Trophoblast cell (in vitro differentiated cells and primary cell): ENCODE measurements at places on chromosomes 4 and X.

DNA sequence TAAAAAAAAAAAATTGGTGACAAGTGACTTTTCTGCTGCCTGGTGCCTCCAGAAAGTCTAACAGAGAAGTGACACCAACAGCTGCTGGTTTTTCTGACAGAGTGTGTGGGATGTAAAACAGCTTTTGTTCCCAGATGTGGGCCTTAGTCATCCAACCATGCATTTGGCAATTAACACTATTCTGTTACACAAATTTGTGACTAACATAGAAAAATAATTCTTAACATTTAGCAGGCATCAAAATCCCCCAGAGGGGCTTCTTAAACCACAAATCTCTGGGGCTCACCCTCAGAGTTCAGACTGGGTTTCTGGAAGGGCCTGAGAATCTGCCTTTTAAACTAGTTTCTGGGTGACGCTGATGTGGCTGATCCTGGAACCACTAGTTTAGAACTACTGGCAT, 100.5 kb upstream of the PCDH7 start:
- H3K4me1 ChIP-seq = no peaks in the 10 kb centered on the region
- no peaks in the 10 kb centered on the region for H3K36me3 ChIP-seq
- no peak overlapping the region for H3K4me3 ChIP-seq
- H3K27me3 ChIP-seq = no peaks in the 10 kb centered on the region
- DNase-seq = no peak

GRCh38 chrX:6614506-6614905, 79.6 kb upstream of the VCX3A start:
- no peaks in the 10 kb centered on the region for H3K27me3 ChIP-seq
- H3K4me3 ChIP-seq = no peak overlapping the region
- H3K36me3 ChIP-seq = no peaks in the 10 kb centered on the region

GRCh38 chr4:38662522-38663089, 1.4 kb upstream of the KLF3 start:
- H3K4me3 ChIP-seq = peak overlapping the region; percentile 79
- no peak for DNase-seq
- H3K4me1 ChIP-seq = peaks cover 2% of the 10 kb centered on the region
- H3K36me3 ChIP-seq = no peaks in the 10 kb centered on the region
- peak overlapping the region; percentile 98 for H3K27ac ChIP-seq

DNA sequence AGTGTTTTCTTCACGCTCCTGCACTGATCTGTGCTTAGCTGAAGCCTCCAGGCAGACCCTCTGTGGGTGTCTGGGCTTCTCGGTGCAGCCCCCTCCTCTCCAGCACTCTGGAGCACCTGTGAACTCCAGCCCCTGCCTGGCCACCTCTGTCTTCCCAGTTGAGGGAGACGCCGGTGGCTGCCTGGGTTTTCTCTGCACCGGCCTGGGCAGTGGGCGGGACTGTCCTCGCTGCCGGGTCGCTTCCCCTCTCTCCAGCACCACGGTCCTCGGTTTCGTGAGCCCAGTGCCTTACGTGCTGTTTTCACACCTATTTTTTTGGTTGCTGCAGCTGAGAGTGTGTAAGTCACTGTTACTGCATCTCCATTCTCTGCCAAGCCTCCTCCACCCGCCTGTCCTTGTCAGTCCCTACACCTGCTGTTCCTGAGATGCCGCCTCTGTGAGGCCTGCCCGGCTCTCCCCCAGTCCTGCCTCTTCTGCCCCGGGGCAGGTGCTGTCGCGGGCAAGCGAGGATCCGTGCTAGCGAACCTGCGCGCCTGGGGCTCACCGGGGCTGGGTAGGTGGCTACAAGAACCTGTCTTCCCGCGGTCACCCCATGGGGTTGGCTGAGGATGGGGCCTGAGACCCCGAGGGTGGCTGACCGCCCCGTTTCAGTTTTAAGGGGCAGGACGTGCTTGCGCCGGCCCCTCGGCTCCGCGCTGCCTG, 2.4 kb upstream of the FGFRL1 start:
- H3K27ac ChIP-seq = no peak overlapping the region
- H3K36me3 ChIP-seq = peaks cover 6% of the 10 kb centered on the region
- H3K4me1 ChIP-seq = peaks cover 18% of the 10 kb centered on the region
- no peak overlapping the region for H3K4me3 ChIP-seq

- no peak overlapping the region for H3K27ac ChIP-seq
- DNase-seq = no peak
- no peak overlapping the region for H3K4me3 ChIP-seq
- no peaks in the 10 kb centered on the region for H3K27me3 ChIP-seq
Measured at GRCh38 chr4:6390356-6390755, 82.1 kb downstream of the PPP2R2C start.

GRCh38 chr4:41425650-41426049, 112.3 kb upstream of the LIMCH1 start:
- no peak for DNase-seq
- H3K27ac ChIP-seq = no peak overlapping the region
- H3K27me3 ChIP-seq = no peaks in the 10 kb centered on the region
- no peak overlapping the region for H3K4me3 ChIP-seq

DNA sequence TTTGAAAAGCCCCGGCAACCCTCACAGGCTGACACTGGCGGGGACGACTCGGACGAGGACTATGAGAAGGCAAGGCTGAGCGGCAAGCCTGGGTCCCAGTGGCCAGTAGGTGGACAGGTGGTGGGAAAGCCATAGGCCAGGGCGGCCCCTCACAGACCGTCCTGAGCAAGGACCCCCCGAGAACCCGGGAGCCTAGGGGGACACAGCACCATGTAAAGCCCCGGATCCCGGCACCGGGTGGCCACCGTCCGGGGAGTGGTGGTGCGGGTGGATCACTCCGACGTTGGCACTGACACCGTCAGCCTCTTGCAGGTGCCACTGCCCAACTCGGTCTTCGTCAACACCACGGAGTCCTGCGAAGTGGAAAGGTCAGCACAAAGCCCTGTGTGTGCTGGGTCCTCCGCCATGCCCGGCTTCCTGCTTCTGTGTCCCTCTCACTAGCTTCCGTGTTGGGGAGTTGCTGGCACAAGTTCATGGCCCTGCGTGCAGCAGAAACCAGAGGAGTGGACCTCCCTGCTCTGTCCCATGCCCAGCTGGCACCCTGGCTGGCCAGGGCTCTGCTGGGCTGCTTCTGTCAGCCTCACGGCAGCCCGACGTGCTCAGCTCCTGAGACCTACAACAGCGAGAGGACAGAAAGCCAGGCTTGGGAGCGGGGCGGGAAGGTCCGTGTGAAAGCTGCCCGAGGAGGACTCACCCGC, 11.9 kb upstream of the ADD1 start:
- peaks cover 83% of the 10 kb centered on the region for H3K36me3 ChIP-seq
- no peak overlapping the region for H3K4me3 ChIP-seq
- H3K27me3 ChIP-seq = no peaks in the 10 kb centered on the region
- H3K27ac ChIP-seq = no peak overlapping the region
- no peak for DNase-seq

GRCh38 chr4:89674876-89675459, 162.0 kb downstream of the SNCA start:
- H3K36me3 ChIP-seq = no peaks in the 10 kb centered on the region
- no peaks in the 10 kb centered on the region for H3K4me1 ChIP-seq
- DNase-seq = no peak
- no peaks in the 10 kb centered on the region for H3K27me3 ChIP-seq
- peak overlapping the region; percentile 19 for H3K27ac ChIP-seq

GRCh38 chr4:90152024-90152423, 24.8 kb downstream of the CCSER1 start:
- H3K27me3 ChIP-seq = no peaks in the 10 kb centered on the region
- H3K27ac ChIP-seq = no peak overlapping the region
- no peak for DNase-seq

- no peaks in the 10 kb centered on the region for H3K4me1 ChIP-seq
- no peak overlapping the region for H3K27ac ChIP-seq
- H3K4me3 ChIP-seq = no peak overlapping the region
- no peak for DNase-seq
- no peaks in the 10 kb centered on the region for H3K27me3 ChIP-seq
Measured at GRCh38 chrX:43805579-43805978, 76.7 kb downstream of the MAOB start.

DNA sequence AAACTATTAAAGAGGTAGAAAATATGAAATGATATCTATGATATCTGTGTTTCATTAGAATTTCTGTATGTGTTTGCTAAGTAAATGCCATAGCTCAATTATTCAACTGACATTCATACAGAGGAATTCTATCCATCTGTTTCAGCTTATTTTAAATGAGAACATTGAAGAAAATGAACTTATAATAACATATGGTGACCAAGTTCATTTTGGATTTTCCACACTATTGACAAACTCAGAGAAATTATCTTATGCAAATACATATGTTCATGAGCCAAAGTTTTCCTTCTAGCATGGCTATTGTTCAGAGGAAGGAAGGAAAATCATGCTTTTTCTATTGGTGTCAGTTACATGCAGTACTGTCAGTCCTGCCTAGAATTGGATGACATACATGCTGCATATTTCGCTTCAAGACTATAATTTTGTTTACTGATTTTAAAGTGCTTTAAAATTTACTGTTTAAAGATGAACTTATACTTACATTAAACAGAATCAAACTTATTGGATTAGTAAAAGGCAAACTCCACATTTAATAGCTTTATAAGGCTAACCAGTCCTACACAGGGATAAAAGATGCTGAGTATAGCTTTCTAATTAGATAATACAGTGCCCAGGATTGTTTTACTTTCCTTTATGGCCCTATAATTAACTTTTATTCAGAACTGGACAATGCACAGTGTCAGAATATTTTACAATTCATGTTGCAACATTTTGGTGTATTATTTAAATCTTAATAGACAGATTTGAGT, 646.2 kb downstream of the TRAM1L1 start:
- H3K27ac ChIP-seq = no peak overlapping the region
- no peaks in the 10 kb centered on the region for H3K4me1 ChIP-seq
- DNase-seq = no peak
- no peaks in the 10 kb centered on the region for H3K27me3 ChIP-seq
- no peak overlapping the region for H3K4me3 ChIP-seq

DNA sequence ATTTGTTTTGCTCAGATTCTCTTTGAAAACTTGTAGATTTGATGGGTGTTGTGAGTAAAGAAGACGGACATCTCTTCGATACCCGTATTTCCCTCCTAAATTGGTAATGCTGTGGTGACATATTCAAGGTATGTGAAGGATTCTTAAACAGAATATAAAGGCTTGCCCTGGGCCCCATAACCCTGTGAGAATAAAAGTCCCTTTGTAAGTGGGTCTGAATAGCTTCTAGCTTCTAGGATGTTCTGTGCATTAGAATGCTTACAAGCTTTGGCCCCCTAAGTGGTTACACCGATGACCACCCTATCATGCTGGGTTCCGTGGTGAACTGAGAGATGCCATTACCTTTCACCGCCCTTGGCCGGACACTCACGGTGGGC, 574 bp upstream of the MOB1B start:
- H3K27me3 ChIP-seq = no peaks in the 10 kb centered on the region
- H3K27ac ChIP-seq = peak overlapping the region; percentile 15
- peaks cover 12% of the 10 kb centered on the region for H3K36me3 ChIP-seq
- no peaks in the 10 kb centered on the region for H3K4me1 ChIP-seq
- DNase-seq = peak; percentile 2

DNA sequence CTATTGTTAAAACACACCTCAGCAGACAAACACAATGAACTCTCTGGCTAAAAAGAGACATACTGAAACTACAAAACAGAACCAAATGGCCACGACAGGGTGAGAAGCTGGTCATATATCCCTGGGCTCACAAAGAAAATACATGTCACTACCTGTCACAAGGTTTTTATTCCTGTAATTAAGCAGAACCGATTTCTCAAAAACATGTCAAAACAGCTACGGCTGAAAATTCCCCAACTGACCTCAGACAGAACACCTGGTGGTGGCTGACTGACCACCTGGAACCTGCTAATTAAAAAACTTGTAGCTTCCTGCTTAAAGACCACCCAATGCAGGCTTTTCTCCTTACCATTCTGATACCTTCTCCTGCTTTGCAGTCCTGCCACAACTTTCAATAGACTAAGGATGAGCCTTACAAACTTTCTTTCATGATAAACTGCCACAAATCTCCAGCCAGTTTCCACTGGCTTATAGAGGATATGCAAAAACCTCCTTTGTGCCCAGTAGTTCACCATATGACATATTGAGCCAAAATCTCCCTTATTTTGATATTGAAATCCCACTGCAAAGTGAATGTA, 571.9 kb downstream of the SPOCK3 start:
- no peak overlapping the region for H3K27ac ChIP-seq
- peaks cover 5% of the 10 kb centered on the region for H3K4me1 ChIP-seq
- DNase-seq = no peak
- no peaks in the 10 kb centered on the region for H3K27me3 ChIP-seq
- H3K36me3 ChIP-seq = no peaks in the 10 kb centered on the region

GRCh38 chrX:5733501-5733900, 495.2 kb downstream of the NLGN4X start:
- no peak overlapping the region for H3K27ac ChIP-seq
- DNase-seq = no peak
- no peak overlapping the region for H3K4me3 ChIP-seq
- H3K4me1 ChIP-seq = no peaks in the 10 kb centered on the region
- H3K27me3 ChIP-seq = no peaks in the 10 kb centered on the region

DNA sequence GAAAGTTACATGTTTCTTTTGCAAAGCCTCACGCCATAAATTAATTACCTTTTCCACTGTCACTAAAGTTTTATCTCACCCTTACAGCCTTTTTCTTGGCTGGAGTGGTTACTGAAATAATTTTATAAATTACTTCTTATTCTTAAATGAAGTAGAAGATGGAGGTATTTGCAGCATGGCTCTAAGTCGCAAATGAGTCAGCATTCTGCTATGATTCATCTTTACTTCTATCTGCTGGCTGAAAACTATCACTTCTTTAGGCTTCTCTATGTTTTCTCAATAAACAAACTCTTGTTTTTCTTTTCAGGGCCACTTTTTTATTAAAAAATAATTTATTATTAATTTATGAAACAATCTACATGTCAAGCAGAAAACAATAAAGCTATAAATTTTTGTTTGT, 210.2 kb upstream of the GYPA start:
- DNase-seq = peak; percentile 46

DNA sequence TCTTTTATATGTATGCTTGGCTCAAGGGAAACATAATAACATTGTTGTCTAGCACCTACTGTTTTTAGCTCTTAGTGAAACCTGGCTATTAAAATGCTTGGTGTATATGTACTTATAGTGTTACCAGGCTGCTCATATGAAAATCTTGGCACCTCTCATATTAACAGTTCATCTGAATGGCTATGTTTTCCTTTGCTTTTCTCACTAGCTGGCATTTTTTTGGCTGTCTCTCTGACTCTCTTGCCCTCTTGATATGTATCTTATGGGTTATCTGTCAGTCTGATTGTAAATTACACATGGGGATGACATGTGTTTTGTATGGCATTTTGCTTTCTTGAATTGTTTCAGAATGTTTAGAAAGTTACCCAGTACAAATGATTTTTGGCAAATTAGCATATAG, 158.0 kb downstream of the ARHGAP24 start:
- H3K4me1 ChIP-seq = no peaks in the 10 kb centered on the region
- H3K4me3 ChIP-seq = no peak overlapping the region
- no peaks in the 10 kb centered on the region for H3K27me3 ChIP-seq
- DNase-seq = no peak
- no peaks in the 10 kb centered on the region for H3K36me3 ChIP-seq

DNA sequence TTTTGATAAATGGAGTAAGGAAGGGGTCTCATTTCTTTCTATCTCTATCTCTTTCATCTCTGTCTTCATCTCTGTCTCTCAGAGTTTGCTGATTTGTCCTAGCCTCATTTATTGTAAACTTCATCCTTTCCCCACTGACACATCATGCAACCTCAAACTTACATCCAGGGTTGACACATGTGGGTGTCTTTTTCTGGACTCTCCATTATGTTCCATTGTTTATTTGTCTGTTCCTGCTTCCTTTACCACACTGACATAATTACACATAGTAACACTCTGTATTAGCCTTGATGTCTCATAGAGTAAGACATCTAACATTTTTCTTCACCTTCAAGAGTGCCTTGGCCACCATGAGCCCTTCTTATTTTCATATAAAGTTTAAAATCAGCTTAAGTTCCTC, 8.1 kb upstream of the SRD5A3 start:
- no peaks in the 10 kb centered on the region for H3K36me3 ChIP-seq
- H3K4me1 ChIP-seq = no peaks in the 10 kb centered on the region
- H3K27me3 ChIP-seq = no peaks in the 10 kb centered on the region
- H3K4me3 ChIP-seq = no peak overlapping the region
- H3K27ac ChIP-seq = no peak overlapping the region
- no peak for DNase-seq
